RPMI8226 (cell line): ENCODE measurements at places on chromosomes 4 and X.
A peak's percentile ranks its signal among the peaks of the same experiment; 100 is the strongest.

DNA sequence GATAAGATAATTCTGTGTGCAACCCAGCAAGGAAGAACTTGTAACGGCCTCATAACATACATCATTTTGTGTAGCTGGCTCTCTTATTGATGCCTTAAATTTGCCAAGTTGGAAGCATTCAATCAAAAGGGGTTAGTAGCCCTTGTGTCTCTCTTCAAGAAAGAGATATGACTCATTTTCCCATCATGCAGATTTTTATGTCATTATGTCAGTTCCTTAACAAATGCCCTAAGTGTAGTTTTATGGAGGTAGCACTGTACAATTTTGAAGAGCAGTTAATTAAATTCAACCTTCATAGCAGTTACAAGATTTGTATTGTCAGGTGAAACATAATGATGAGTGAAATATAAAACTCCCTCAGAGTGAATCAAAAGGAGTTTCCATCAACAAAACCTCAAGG is 215.6 kb downstream of the GRIA3 start:
- no peak for DNase-seq

DNA sequence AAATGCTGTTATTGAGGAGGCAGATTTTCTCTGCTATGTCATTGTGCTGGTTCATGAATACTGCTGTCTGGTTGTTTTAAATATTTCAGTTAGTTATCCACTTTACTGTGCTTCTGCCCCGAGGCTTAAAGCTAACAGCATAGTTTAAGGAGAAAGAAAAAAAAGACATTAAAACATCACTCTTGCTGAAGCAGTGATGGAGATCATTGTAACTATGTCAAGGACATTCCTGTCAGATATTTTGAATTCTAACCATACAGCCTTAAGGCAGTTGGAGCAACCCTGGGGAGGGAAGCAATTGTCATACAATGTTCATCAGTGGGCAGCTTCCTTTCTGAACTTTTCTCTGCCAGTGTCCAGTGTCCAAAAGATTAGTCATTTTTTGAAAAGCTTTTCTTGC is 199.0 kb upstream of the DDX53 start:
- no peak for DNase-seq

DNA sequence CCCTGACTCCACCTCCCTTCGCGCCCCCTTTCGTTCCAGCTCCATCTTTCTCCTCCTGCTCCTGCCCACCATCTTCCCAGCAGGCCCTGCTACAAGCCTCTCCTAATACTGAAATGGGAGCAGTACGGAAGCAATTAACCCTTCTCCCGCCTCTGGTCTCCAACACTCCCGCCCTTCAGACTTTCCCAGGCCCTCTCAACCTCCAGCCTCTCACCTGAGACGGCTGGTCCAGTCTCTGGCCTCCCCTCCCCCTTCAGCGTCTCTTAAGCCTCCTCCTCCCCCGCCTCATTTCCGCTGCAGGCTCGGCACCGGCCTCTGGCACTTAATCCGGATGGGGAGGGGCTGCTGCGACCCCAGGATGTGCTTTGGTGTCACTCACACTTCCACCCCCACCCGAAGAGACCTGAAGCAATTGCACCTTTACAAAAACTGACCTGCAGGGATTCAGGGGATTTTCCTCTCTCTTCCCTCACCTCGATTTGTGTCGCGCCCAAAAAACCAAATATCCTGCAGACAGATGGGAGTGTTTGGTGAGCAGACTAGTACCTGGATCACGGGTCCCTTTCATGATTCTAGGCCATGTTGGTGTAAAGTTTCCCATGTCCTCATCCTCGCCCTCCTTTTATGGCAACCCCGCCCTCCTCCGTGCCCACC is 657 bp downstream of the TCEAL8 start:
- peak; percentile 12 for DNase-seq

- no peak for DNase-seq
These were observed 9.5 kb downstream of the ADH4 start for GRCh38 chr4:99134586-99134985.

DNA sequence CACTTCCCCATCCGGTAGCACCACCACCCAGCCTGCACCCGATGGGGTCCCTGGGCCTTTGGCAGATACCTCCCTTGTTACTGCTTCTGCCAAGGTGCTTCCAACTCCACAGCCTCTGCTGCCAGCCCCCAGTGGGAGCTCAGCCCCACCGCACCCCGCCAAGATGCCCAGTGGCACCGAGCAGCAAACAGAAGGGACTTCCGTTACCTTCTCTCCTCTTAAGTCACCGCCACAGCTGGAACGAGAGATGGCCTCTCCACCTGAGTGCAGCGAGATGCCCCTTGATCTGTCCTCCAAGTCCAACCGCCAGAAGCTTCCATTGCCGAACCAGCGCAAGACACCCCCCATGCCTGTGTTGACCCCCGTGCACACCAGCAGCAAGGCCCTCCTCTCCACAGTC is 31.9 kb downstream of the BCORL1 start:
- no peak for DNase-seq
